AG09309 (cell line): ENCODE measurements at places on chromosomes 3 and 15.
A peak's percentile ranks its signal among the peaks of the same experiment; 100 is the strongest.

DNA sequence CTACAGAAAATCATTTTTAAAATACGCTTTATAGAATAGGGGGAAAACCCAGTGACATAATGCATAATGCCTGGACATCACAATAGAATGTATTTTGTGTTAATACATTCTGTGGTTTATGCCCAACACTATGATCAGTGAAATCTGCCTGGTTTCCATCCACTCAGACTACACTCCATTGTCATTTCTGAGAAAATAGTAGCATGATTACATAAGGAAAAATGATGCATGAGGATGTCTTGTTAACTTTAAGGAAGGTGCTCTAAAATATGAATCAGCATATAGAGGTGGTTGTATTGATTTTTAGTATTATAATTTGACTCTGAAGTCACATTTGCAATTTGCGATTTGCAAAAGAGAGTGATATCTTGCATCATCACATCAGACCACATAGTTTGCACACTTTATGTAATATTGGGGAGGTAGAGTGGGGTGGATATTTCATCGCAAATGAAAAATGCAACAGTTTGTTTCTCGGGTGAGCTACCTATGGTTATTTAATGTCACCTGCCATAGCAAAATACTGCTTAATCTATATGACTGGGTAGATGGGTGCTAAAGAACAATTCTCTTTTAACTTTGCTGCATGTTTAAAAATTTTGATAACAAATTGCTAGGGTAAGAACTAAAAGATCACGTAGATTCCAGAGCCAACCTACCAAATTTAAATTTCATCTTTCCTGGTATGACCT lies 403.9 kb downstream of the IL5RA start:
- DNase-seq, result no peak

GRCh38 chr15:49135342-49135857 lies 20.0 kb downstream of the COPS2 start:
- DNase-seq, result no peak

DNA sequence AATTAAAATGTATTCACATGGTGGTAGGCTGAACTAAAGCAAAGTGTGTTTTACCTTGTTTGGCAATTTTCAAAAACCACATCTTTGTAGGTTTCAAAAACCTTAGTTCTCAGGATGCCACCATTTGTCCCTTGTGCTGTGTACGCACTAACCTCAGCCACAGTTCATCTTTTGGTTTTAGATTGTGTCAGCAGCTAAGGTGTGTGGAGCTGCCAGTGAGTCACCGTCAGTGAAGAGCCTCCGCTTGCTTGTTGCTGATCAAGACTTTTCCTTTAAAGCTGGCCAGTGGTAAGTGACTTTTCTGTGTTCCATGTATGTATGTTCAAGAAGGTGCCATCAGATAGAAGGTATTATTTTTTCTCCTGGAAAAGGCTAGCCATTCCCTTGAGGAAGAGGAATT lies 21.1 kb downstream of the OXNAD1 start:
- no peak for DNase-seq

DNA sequence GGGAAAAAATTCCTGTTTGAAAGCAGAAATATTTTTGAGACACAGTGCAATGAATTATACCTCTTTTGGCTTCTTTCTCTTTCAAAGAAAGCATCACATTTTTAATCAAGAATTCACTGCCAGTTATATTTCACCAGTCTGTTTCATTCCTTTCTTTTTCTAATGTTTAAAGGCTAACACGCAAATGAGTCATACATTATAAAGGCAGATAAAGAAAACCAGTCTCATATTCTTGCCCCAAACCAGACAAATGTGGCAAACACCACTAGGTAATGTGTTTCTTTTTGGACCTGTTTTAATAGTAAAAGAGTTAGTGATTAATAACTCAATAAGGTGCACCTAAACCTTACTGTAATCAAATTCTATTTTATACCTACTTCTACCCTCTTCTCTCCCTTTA lies 83.8 kb downstream of the PLOD2 start:
- no peak for DNase-seq

GRCh38 chr15:34365836-34366235 lies 1.2 kb downstream of the LPCAT4 start:
- DNase-seq, result no peak

DNA sequence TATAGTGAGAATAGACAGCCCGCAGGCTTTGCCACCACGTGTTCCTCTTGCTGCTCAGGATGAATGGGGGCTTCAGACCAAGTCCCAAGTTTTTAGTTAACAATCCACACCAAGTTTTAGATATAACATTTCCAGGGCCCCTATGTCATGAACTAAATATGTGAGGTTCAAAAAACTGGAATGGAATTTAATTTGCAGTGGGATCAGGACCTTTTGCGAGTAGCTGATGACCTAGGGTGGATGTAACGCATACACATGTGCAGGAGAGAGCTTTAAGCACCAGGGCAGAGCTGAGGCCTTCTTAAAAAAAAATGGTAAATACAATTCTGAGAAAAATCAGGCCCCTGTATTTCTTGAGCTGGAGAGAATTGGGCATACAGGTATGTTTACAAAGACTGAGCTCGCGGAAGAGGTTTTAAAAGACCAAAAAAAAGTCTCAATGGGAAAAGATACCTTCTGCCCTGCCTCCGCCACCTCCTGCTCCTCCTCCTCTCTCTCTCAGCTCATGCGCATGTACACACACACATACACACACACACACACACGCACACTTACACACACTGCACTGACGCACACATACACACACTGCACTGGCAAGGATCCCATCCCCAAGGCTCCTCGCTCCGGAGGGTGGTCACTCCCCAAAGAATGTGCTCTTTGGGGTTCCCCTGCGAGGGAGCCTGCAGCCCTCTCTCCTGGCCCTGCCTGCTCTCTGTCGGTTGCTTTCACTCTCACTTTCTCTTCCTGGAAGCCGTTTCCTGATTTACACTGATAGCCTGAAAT lies 48.2 kb upstream of the IGF1R start:
- DNase-seq, result peak; percentile 4
